ENCODE measurements at places on chromosomes 3 and 15.

- peak; percentile 63 for DNase-seq
Measured at GRCh38 chr15:80418892-80419537, 14.8 kb downstream of the ARNT2 start.

GRCh38 chr15:86915811-86916331, 836.2 kb downstream of the AGBL1 start:
- DNase-seq = no peak

DNA sequence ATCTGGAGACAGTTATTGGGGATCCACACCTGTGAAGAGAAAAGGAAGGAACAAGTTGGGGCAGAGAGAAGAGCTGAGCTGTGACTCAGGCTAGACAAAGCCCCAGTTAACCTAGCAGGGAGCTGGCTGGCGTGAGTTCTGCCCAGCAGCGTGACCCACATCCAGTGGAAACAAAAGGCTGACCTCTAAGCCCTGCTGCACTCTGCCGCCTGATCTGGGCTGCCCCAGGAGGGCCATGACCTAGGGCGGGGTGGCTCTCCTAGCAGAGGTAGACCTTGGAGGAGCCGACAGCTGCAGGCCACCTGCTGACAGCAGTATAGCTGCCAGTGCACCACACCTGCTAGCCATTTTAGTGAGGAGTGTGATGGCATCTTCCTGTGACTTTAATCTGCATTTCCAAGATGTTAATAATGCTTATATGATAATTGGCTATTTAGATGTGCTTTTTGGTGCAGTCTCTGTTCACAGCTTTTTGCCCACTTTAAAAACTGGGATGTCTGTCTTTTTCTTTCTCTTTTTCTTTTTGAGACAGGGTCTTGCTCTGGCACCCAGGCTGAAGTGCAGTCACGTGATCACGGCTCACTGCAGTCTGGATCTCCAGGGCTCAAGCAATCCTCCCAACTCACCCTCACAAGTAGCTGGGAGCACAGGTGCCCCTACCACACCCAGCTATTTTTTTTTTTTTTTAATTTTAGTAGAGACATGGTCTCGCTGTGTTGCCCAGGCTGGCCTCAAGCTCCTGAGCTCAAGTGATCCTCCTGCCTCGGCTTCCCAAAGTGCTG, 78.1 kb downstream of the LSM3 start:
- DNase-seq = no peak

DNA sequence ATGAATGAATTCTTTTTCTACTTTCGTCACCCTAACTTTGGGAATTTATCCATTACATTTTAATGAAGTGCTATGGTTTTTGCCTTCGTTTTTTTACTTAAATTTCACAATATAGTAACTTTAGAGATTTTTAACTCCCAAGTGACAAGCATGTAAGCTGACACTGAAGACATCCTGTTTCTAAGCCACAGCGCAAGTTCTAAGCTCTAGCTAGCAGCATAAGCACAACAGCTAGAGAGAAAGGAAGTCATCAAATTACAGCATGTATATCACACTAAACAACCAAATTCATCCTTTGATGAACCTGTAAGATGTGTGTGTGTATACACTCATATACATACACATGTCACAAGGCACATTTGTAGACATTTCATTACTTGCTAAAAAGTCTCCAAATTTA, 119.3 kb downstream of the P3H2 start:
- no peak for DNase-seq

GRCh38 chr3:46508850-46509591, 11.2 kb downstream of the RTP3 start:
- no peak for DNase-seq

DNA sequence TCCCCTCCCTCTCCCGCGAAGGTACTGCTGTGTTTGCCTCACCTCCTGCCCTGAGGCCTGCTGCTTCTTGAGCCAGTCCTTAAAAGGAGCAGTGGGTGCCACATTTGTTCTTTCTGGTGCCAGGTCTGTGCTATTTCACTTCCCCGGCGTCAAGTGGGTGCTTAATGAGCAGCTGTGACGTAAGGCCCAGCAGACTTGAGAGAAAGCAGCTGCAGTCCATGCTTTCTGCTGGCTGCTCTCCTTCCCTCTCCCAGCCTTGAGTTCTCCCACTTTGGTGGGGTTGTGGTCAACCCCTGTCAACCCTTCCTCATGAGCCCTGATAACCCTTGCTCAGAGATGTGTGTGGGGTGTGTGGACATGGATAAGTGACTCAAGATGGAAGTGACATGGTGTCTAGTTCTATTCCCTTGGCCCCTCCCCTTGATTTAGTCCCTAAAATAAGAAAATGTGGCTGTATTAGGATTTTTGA, 6.9 kb downstream of the INAFM2 start:
- DNase-seq = no peak

DNA sequence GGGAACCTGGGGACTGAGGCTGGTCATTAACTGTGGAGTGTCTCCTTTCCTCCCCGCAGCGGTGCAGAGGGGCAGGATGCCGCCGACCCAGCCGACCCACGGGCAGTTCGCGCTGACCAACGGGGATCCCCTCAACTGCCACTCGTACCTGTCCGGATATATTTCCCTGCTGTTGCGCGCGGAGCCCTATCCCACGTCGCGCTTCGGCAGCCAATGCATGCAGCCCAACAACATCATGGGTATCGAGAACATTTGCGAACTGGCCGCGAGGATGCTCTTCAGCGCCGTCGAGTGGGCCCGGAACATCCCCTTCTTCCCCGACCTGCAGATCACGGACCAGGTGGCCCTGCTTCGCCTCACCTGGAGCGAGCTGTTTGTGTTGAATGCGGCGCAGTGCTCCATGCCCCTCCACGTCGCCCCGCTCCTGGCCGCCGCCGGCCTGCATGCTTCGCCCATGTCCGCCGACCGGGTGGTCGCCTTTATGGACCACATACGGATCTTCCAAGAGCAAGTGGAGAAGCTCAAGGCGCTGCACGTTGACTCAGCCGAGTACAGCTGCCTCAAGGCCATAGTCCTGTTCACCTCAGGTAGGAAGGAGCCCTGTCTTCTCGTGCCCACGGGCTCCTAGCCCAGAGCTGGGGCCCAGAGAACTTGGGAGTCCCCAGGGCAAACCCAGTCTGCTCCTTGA, 3.7 kb downstream of the NR2F2 start:
- DNase-seq = no peak

GRCh38 chr3:52846432-52846965, 11.7 kb upstream of the MUSTN1 start:
- DNase-seq = no peak

GRCh38 chr15:80766275-80766674, 12.9 kb upstream of the CEMIP start:
- no peak for DNase-seq

GRCh38 chr3:66527246-66527645, 26.4 kb upstream of the LRIG1 start:
- no peak for DNase-seq

DNA sequence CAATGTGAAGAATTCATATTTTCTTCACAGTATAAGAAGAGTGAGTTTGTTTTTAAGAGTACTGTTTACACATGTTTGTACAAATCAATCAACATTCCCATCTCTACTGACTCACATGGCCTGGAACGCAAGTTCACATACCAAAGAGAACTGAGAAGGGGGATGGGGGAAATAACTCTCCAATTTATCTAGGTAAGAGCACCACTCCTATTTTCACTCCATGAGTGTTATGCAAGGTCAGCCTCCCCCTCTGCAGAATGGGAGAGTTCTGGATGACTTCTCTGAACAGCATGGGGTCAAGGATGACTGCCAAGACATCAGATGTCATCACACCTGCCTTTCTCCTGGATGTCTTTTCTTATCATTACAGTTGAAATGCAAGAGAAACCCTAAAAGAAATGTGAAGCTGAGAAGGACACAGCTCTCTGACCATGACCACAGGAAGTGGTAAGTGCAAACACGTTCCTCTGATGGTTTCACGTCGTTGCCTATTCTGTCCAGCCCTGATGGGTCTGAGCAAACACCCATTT, 95.2 kb downstream of the SEMA6D start:
- DNase-seq = peak; percentile 7

GRCh38 chr3:118597184-118597583, 437.5 kb downstream of the IGSF11 start:
- no peak for DNase-seq

DNA sequence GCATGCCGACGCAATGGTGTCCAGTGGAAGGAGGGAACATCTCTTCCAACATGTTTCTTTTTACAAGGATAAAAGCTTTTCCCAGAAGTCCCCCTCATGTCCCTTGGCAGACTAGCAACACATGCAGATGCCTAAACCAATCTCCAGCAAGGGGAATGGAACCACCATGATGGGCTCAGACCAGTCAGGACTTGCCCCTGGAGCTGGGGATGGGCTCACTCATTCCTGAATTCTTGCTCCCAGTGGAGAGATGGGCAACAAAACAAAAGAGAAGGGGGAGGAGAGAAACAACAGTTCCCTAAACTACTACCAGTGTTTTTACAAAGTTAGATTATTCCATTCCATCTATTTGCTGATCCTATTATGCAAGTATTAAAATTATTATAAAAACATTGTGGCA, 76.8 kb upstream of the OXTR start:
- no peak for DNase-seq

DNA sequence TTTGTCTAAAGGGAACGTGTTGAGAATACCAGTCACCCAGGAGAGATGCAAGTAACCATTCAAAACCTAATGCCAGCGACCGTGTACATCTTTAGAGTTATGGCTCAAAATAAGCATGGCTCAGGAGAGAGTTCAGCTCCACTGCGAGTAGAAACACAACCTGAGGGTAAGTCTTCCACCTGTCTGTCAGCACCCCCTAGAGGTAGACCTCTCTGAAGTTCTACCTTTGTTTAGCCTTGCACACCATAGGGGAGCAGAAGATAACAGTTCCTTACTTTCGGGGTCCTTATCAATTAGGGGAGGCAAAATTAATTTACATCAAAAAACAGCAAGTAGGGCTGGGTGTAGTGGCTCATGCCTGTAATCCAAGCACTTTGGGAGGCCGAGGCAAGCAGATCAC, 124.4 kb downstream of the HCN4 start:
- no peak for DNase-seq

GRCh38 chr15:66873856-66874255, 171.8 kb downstream of the SMAD6 start:
- no peak for DNase-seq

GRCh38 chr3:133377396-133377795, 22.5 kb upstream of the BFSP2 start:
- DNase-seq = peak; percentile 47

DNA sequence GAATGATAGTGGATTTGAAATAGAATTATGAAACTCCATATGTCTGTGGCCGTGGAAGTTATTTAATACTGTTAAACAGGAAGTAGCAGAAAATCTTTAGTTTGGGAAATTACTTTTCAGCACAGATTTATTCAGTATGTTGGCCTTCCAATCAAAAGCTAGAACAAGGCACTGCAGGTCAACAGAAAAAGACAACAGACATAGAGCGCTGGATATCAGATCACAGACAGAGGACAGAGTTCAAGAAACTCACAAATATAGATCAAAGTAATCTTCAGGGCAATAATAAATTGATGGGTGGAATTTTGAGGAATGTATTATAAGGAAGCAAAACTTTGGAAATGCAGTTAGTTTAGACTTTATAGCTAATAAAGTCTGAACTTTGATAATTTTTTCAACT, 159.5 kb upstream of the TMCO5A start:
- no peak for DNase-seq

DNA sequence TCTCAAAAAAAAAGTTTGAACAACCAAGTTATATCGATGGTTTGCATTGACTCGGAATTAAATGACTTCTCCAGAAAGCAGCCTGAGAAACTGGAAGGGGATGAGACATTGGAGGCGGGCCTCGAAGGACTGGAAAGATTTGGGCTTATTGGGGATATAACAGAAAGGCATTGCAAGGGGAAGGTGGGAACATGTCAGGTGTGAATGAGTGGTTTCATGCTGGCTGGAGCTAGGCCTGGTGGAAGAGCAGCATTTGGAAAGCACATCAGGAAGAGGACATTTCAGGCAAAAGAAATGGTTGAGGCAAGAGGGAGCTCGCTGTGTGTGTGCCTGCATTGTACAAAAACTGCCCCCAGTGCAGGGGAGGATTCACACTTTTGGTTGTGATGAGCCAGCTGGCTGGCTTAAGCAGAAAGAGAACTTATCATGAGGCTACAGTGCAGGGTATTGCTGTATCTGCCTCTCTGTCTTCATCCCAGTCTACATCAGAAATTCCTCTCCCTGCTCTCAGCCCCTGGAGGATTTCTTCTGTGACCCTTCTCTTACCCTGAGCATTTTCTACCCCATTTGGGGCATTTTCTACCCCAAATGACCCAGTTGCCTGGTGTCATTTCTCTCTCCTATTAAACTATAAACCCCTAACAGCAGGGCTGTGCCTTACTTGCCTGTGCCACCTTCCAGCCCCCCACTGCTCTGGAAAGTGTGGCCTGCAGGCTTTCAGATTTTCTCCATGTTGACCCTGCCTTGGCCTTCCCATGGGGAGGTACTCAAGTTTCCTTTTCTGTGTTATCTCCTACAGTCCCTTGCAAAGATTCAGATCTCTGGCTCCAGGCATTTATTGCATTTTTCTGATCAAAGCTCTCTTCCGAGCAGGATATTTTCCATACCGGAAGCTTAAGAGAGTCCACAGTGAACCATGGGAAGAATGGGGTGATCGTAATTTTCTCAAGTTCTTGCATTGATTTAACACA, 64.4 kb upstream of the FLNB start:
- DNase-seq = no peak

GRCh38 chr3:54122324-54123002, at the start of gene CACNA2D3:
Gene CACNA2D3, plus strand, starts transcription at chr3:54122552.
- no peak for DNase-seq

DNA sequence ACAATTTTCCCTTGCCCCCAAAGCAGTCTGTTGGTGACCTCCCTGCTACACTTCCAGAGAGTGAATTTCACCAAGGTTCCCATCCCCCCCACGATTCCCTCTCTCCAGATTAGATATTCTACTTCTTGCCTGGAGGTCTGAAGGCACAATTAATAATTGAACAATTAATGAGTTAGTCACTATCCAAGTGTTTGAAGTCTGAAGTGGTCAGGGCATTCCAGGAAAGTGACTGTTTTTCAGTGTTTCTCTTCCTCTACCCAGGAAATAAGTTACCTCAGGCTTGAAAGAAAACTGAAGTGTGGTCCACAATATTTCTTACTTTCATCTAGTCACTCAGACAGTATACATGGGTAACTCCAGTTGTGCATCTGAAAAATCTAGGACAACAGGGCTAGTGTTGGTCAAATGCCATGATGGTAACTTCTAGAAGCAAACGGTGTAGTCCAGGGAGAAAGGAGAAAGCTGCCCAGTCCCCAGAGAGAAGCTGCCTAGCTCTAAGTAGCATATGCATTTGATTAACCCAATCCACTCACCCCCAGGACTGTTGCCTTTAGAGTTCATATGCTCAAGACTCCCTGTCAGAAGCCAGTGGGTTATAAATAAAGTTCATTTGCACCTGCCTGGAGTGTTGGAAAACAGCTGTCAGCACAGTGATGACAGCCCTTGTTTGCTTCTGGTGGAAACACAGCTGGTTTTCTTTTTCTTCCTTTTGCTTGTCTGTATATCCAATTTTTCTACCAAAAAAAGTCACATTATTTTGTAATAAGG, 2.3 kb upstream of the TM4SF4 start:
- DNase-seq = no peak

- DNase-seq = no peak
Measured at GRCh38 chr15:81863162-81863561, 182.7 kb downstream of the MEX3B start.
